ENCODE measurements at places on chromosomes 1 and 21. TPM values are rescaled to one million over a fixed set of nuclear protein-coding genes. Genes with fewer than 3 reads are reported as not detected.

Gene RXFP4
- polyA plus RNA-seq: 0.36 TPM

DNA sequence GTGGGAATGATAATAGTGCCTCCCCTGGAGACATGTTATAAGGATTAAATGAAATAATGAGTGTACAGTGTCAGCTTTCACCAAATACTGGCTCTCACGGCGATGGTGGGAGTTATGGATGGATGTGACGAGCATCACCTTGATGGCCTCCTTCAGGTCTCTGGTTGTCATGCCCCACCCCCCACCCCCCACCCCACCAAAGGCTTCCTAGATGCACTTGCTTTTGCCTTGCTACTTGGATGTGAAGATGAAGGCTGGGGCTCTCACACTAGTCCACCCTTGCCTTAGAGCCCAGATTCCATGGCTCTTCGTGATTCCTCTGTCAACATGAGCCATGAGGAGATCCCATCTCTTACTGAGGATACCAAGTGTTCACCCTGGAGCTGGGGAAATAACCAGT, 412.3 kb downstream of the NPHP4 start:
- no peak for DNase-seq

DNA sequence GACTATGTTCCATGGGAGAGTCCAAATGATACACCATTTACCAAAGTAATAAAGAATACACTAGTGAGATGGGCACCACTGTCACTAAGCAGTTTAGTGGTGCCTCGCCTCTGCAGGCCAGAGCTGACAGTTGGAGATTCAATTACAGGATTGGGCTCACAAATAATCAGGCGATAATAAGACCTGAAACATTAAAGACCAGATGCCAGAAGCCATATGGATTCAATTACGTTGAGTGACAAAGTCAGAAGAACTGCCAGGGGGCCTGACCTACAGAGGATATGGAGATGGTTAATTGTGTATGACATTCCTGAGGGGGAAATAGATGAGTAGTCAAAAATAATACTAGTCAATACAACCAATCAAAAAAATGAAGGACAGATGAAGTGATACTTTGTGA, 65.2 kb upstream of the ST6GALNAC5 start:
- DNase-seq: no peak

DNA sequence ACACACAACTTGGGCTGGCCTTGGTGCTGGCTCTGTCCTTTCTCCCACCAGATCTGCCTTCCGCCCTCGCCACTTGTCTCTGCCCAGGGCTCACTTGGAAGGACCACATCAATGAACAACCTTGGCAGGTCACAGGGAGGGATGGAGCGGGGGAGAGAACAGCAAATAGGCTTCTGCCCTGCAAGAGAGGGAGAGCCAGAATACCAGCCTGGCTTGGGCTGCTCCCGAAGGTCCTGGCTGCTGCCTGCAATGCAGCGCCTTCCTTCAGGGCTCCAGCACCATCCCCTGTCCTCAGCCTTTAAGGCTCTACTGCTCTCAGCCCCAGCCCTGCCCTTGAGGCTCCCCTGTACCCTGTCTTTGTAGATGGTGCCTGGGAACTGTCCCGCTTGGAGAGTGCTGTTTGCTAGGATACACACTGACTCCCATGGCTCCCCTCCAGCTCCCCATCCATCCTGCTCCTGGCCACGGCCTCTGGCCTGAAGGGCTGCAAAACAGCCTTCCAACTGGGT, 43.8 kb downstream of the HIVEP3 start:
- no peak for DNase-seq

DNA sequence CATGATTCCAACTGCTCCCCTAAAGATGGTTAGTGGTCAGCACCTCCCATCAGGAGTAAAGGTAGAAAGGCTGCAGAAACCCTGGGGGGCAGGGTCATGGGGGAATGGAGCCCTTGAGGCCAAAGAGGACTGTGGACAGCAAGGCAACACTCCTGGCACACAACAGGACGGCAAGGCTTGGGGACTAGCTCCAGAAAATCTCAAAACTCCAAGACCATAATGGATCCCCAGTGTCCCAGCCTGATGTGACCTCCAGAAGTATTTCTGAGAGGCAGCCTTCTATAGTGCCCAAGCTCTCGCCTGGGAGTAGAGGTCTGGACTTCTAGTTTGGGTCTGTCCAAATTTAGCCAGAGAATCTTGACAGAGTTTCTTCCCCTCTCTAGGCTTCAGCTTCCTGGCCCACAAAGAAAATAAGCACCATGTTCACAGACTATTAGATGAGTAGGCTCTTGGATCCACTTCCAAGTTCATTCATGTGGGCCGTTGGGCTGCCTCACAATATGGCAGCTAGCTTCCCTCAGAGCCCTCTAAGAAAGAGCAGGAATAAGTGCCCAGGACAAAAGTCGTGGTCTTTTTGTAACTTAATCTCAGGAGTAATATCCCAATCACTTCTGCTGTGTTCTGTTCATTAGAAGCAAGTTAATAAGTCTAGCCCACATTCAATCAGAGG, 6.9 kb downstream of the CD2 start:
- DNase-seq: no peak

Measured in hindlimb muscle (tissue), 1 donor.